ENCODE measurements at places on chromosomes 2 and 18.

- no peak for DNase-seq
These were observed 41.1 kb upstream of the CCDC150 start for GRCh38 chr2:196598412-196598811.

DNA sequence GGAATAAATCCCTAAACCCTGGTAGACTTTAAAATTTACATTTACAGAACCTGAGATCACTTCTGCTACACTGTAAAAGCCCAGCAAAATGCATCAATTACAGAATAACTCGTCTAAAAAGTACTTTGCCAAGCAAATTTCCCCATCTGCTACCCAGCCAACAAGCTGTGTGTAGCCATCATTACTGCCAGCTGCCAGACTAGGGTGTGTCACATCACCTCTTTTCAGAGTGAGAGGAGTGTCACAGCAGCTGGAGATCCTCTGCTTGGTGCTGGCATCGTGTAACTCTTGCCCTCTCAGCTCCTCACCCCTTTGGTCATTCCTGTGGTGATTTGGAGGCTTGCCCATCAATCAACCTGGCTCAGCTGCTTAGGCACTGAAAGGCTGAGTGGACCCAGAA is 340.4 kb upstream of the MMADHC start:
- DNase-seq, result no peak

DNA sequence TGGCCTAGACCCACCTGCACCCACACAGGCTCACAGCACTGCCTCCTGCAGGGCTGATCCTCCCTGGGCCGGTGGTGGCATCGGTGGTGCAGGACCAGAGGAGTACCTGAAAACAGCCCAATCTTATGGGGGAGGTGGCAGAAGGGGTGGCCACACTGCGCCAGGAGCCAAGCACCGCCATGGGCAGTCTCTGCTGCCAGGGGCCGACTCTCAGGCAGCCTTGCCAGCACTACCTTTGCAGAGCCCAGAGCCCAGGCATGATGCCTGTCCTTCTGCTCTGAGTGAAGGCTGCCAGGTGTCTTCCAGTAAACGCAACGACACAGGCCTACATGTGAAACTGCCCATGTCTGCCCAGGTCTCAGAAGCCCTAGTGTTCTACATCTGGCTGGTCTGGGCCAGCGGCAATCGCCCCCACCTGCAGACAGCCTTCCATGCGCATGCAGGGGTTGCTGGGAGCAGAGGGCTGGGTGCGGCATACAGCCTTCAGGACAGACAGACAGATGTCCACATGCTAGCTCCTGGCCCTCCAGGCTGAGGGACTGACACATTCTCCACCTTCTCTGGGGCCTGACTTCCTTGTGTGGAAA is 6.8 kb downstream of the HS6ST1 start:
- DNase-seq, result no peak

GRCh38 chr2:186125156-186125555 is 360.9 kb upstream of the ZC3H15 start:
- no peak for DNase-seq

DNA sequence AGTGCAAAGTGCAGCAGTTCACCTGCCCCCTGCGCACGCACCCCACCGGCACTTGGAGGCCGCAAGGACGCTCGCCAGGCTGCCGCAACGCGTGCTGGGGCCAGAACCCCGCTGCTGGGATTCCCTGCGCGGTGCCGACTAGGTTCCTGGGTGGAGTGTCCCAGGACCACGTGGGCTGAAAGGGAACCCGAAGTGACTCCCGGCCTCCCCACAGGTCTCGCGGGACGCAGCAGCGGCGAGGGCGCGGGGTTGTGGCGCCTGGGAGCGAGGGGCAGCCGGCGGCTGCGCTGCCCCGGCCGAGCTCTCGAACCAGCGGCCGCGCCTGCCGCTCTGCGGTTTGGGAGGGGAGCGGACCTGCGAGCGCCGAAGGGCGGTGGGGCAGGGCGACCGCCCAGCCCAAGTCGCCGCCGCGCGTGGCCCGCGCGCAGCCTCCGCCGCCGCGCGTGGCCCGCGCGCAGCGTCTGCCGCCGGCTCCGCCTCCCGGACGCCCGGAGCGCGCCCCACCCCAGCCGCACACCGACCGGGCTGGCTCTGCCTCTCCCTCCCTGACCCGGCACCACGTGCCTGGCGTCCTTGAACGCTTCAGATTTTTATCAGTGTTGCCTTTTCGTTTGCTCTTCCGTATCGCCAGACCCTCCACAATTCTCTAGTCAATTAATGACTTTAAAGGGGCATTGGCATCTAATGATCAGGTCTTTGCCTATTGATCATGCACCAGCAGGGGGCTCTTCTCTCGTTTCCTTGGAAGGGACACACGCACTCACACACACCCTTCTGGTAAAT is at the start of gene FTCDNL1:
Gene FTCDNL1 (minus strand): TSS at position 475 of the 783 bp plus-strand sequence. CDS start 2,230 bp downstream, outside the sequence.
- peak; percentile 15 for DNase-seq

- no peak for DNase-seq
These were observed 20.1 kb upstream of the SERPINE2 start for GRCh38 chr2:224059178-224059577.

DNA sequence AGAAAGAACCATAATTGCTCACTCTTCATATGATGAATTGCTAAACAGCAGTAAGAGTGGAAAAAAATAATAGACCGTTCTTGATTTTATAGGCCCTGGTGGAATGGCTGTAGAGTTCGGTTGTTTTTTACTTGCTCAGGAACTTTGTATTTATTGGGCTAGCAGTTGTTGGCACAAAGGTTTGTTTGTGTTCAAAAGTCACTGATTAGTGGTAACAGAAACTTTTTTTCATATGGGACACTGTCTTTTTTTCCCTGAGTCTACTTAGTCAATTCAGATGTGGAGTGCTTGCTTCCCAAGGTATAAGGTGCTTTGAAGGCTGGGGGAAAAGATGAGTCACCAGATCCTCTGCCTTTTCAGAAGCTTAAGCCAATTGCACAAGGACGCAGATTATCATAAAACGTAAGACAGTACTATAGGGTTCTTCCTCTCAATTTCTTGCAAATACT is 25.8 kb downstream of the PHLPP1 start:
- no peak for DNase-seq

- DNase-seq, result no peak
These were observed 119.1 kb upstream of the PXDN start for GRCh38 chr2:1863386-1863785.

DNA sequence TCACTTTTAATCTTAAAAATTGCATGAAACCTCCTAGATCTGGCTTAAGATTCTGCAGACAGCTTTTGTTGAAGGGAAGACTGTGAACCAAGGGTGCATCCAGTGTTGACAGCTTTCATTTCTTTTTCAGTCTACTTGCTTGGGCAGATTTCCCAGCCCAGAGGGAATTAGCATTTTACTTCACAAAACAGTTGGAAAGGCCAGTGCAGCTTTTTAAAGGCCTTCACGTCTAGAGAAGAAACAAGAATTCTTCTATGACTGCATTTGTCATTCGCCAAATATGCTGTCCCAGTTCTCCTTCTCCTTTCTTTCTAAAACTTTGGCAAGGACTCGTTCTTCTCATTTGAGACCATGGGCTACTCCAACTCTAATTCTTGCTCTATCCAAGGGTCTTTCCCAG is 17.4 kb downstream of the NTSR2 start:
- no peak for DNase-seq

GRCh38 chr2:72894514-72894913 is 7.3 kb downstream of the SPR start:
- no peak for DNase-seq

DNA sequence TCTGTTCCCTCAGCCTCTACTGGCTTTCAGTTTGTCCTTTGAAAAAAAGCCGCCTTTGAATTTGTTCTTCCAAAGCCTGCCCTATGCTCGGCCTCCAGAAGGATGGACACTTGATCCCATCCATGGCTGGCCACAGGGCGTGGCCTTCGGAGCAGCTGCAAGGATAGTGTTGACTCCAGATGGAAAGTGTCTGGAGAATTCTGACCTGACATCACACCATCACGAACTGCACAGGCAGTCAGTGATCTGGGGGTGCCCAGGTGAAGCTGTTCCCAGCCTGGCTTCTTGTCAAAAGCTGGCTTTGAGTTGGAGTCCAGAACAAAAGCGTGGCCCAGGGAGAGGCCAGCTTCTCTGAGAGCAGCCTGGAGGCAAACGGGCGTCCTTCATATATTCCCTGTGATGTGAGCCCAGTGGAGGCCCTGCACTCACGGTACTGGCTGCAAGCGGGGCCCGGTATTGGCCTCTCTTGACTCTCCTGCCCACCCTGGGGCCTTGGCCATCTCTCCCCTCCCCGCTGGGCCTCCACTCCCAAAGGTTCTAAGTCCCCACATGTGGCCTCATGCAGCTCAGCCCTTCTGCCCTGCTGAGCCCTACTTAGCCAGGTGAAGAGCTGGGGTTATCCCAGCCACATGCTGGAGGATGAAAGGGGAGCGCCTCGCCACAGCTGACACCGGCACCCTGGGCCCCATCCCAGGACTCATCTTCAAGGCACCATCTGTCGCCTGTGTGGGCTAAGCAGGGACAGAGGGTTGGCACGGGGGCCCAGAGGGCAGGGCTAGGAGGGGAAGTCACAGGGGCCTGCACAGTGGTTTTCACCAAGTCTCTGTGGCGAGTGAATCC is 20.4 kb upstream of the ATOH8 start:
- no peak for DNase-seq

GRCh38 chr18:37588289-37588688 is 22.7 kb upstream of the CELF4 start:
- DNase-seq, result no peak

- no peak for DNase-seq
These were observed 143.1 kb downstream of the PTH2R start for GRCh38 chr2:208549546-208550158.

DNA sequence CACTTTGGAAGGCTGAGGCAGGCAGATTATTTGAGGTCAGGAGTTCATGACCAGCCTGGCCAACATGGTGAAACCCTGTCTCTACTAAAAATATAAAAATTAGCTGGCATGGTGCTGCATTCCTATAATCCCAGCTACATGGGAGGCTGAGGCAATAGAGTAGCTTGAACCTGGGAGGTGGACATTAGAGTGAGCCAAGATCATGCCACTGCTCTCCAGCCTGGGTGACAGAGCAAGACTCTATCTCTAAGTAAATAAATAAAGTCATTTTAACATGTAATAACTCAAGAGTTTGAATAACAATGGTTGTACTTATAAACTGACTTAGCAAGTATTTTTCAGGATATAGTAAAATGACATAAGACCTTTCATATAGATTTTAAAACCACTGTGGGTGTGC is 169.3 kb upstream of the FN1 start:
- DNase-seq, result no peak

DNA sequence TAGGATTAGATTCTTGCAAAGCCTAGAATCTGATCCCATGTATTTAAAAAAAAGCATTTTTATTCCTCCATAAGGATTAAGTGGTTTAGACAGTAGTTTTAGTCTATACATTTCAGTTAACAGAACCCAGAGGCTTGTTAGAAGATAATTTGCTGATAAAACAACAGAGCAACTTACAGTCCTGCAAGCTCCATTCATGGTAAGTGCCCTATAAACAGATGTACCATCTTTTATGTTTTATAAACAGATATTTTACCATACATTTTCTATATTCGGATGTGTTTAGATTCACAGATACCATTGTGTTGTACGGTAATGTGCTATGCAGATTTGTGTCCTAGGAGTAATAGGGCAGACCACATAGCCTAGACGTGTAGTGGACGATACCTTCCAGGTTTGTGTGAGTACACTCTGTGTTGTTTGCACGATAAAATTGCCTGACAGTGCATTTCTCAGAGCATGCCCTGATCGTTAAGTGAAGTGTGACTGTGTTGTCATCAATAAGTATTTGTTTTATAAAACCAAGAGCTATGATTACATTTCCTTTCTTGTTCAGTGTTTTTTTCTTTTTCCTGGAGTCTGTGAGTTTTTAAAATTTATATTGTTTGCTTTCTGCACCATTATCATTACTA is 54.2 kb downstream of the CERS6 start:
- DNase-seq, result no peak

- no peak for DNase-seq
These were observed at the start of gene SULT1C4 for GRCh38 chr2:108377815-108378630. TSS of gene SULT1C4 (plus strand) at chr2:108377954. CDS start at chr2:108378338, 384 bp downstream.

DNA sequence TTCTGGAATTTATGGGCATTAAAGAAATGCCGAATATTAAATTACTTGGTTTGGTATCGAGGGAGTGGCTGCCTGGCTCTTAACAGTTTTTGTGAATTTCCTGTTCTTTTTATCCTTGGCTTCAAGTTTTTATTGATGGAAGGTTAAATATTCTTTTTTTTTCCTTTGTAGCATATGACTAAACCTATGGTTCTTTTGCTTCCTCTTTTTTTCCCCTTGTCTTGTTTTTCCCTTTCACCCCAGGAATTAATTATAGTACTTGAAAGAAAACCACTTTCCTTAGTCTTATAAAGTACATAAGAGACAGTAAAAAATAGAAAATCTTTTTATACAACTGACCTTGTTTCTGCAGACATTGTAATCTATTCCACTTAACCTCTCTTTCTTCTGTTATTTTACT is 42.4 kb downstream of the MGAT5 start:
- DNase-seq, result no peak

DNA sequence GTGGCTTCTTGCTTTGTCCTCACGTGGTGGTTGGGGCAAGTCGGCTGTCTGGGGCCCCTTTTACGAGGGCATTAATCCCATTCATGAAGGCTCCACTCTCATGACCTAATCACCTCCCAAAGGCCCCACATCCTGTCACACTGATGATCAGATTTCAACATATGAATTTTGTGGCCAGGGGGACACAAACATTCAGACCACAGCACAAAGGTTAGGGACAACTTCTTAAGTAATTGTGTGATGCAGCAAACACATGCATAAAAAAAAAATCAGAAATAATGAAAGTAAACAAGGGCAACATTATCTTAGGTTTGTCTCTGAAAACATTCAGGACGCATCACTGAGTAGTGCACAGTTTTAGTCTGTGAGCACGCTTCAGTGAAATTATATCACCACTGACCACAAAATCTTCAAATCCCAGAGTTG is 54.2 kb upstream of the FRZB start:
- DNase-seq, result no peak

- no peak for DNase-seq
These were observed 102.7 kb downstream of the MYO1B start for GRCh38 chr2:191347881-191348280.

GRCh38 chr2:141423124-141423523 is 707.7 kb downstream of the LRP1B start:
- no peak for DNase-seq

GRCh38 chr2:3771576-3771975 is 68.2 kb downstream of the DCDC2C start:
- no peak for DNase-seq

GRCh38 chr2:151325581-151326095 is 31.8 kb upstream of the TNFAIP6 start:
- DNase-seq, result no peak

- no peak for DNase-seq
These were observed 16.8 kb downstream of the SP140L start for GRCh38 chr2:230343747-230344146.

GRCh38 chr2:69979902-69980807 is 18.7 kb upstream of the ASPRV1 start:
- no peak for DNase-seq

- DNase-seq, result no peak
These were observed 15.0 kb downstream of the MGAT4A start for GRCh38 chr2:98715812-98716451.

GRCh38 chr2:238921259-238921658 is 73.4 kb downstream of the TWIST2 start:
- no peak for DNase-seq

GRCh38 chr2:120722246-120722567 is 13.5 kb upstream of the GLI2 start:
- no peak for DNase-seq

GRCh38 chr2:9206991-9207640 is 504 bp downstream of the ASAP2 start:
- DNase-seq, result no peak

GRCh38 chr2:146374505-146374904 is 1470.3 kb upstream of the ACVR2A start:
- DNase-seq, result no peak

All from stimulated activated CD4-positive, alpha-beta T cell treated with anti-CD3 and anti-CD28 coated beads, TNF-alpha, amount 100 ng/mL, for 1 hour (primary cell).